Activated T-cell treated with anti-CD3 and anti-CD28 coated beads, Interleukin-2, amount 50 U/mL, for 72 hours (primary cell): ENCODE measurements at places on chromosomes 2 and 18.

DNA sequence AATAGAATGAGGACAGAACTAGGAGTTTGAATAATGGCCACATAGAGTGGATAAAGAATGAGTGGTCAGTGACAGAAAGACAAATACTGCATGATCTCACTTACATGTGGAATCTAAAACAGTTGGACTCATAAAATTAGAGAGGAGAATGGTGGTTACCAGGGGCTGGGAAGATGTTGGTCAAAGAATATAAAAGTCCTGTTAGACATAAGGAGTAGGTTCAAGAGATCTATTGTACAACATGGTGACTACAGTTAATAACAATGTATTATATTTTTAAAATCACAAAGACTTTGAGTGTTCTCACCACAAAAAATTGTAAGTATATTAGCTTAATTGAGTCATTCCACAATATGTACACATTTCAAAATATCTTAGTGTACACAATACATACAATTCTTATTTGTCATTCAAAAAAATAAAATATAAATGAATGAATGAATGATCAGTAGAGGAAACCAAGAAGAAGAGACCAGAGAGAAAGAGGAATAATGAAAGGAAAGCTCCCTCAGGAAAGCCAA, 177.9 kb upstream of the VRK2 start:
- DNase-seq, result no peak

- no peak for DNase-seq
These were observed 120.7 kb upstream of the AGAP1 start for GRCh38 chr2:235373171-235373570.

GRCh38 chr2:212929971-212930370, 221.4 kb downstream of the IKZF2 start:
- DNase-seq, result no peak

- DNase-seq, result no peak
These were observed 5.0 kb downstream of the CNDP1 start for GRCh38 chr18:74539289-74539688.

DNA sequence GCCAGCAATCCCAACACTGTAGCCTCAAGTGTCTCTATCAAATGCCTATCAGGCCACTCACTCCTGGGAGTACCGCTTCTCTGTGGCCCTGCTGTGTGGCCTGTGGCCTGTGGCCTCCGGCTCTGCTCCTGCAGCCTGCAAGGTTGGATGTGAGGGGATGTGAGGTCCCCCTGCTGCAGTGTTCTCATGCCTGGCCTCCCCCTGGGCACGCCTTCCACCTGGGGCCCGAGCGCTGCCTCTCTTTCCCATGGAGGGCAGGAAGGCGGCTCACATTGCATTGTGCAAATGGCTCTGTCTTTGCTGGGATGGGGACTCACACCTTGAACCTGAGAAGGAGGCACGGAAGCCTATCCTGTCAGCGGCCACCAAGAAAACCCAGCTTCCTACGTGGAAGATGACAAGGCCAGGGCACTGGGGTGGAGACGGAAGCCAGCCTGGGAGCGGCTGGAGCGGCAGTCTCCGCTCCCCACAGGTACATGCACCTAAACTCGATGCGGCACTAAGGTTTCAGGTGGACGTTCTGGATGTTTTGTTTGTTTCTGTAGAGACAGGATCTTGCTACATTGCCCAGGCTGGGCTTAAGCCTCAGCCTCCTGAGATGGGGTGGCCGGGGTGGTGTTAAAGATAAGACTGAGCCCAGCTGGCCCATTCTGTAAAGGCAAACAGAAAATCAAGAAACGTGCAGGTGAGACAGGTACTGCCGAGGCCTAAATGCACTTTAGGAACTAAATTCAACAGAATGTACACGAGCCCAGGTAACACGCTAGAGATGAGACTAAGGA, 140.1 kb downstream of the HDAC4 start:
- no peak for DNase-seq

- DNase-seq, result no peak
These were observed 70.8 kb downstream of the SESTD1 start for GRCh38 chr2:179193759-179194394.

- no peak for DNase-seq
These were observed 52.3 kb downstream of the KLF7 start for GRCh38 chr2:207113414-207113813.

- no peak for DNase-seq
These were observed 458 bp downstream of the CXXC1 start for GRCh38 chr18:50287028-50287440.

DNA sequence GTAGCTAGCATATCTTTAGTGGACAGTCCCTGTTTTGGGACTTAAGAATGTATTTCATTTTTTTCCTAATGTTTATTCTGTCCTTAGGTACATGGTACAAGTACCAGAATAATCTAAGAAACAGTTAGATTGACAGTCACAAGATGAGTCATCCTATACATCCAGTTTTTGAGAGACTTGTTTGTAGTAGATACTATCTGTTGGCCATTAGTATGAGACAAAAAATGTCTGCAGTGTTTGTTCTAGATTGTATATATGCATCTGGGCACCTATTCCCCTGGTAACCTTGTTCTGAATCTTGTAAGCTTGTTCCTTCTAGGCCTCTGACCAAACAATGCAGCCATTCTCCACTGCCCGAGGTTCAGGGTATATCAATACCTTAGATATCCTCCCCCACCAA, 1343.5 kb downstream of the SUCLG1 start:
- DNase-seq, result no peak

DNA sequence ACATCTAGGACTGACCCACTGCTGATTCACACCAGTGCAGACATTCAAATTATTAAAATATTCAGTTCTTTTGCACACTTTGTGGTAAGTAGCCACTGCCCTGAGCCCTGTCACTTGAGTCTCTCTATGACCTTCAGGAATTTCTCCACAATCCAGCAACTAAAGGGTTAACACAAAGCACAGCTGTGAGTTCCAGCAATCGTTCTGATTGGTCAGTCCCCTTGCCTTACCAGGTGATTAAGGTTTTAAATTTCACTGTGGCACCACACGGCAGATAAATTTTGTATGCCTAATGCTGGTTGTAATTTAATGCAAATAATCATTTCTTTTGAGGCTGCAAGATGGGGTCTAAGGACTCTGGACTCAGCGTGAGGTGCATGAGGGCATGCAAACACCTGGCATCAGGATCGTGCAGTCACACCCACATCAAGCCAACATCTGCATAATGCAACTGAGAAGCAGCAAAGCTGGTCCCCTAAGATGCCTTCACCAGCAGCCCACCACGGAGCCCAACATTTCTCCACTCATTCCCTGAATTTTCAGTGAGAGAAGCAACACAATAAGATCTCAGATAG, 36.6 kb downstream of the SLC14A1 start:
- DNase-seq, result no peak

DNA sequence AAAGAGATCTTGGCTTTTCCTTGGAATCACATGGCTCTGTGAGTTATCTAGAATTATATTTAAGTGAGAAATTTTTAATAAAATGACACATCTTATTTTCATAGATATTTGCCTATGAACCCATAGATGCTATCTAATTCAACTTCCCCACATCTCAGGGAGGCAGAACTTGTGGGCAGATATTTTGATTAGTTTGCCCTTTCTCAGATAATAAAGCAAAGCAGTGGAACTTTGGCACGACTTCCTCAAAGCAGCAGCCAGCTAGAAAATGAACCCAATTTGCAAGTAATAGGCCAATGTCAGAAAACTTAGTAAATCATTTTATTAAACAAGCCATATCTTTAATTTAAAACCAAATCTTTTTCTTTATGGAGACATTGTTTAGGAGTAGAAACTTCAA, 32.7 kb downstream of the RAB27B start:
- DNase-seq, result no peak

DNA sequence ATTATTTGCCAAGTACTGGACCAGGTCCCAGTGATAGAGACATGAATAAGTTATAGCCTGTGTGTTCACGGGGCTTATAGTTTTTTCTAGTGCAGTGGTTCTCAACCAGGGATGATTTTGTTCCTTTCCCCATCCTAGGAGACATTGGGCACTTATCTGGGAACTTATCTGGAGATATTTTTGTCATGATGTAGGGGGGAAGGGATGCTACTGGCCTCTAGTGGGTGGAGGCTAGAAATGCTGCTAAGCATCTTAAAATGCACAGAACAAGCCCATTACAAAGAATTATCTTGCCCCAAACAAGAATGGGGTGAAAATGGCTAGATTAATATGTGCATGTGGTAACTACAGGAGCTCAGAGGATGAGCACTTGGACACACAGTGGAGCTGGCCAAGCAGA, 75.2 kb downstream of the KLHL29 start:
- DNase-seq, result no peak

- DNase-seq, result no peak
These were observed 171.2 kb downstream of the CMPK2 start for GRCh38 chr2:6694555-6694954.

DNA sequence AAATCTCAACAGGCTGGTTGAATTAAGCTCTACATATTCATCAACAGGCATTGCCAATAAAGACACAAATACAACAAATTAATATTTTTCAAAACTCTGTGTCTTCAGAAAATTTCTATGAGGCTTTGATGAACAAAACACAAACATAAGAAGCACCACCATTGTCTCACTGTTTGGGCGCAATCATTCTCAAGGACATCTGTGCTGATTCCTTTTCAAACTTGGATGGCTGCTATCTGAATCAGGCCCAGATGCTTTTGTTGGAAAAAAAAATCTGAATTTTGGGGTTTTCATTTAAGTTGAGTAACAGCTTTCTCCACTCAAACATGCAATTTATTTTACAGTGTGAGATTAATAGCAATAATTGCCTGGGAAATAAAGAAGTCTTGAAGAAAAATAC, 173.8 kb downstream of the NRXN1 start:
- no peak for DNase-seq

GRCh38 chr18:46485675-46486194, 171.3 kb downstream of the LOXHD1 start:
- no peak for DNase-seq

GRCh38 chr2:202099515-202099914, 26.5 kb downstream of the KIAA2012 start:
- DNase-seq, result no peak

DNA sequence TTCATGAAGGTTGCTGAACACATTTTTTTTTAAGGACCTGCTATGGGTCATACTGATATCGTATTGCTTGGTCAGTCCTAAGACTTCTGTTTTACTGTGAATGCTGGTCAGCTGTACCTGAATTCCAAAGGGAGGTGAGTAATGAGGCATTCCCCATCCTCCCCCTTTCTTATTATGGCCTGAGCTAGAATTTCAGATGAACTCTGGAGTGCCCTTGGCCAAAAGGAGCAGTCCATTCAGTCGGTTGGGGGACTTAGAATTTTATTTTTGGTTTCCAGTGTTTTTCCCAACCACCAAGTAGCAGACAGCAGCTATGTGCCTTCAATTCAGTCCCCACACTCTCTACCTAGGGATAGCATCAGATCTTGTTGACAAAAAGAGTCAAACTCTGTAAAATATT, 26.9 kb upstream of the PDCL3 start:
- no peak for DNase-seq

- no peak for DNase-seq
These were observed 9.7 kb downstream of the CYBRD1 start for GRCh38 chr2:171531836-171532450.

- no peak for DNase-seq
These were observed 321.7 kb upstream of the REV1 start for GRCh38 chr2:99811544-99811943.

- DNase-seq, result no peak
These were observed 51.7 kb downstream of the TMEM163 start for GRCh38 chr2:134667081-134667480.

GRCh38 chr2:10343191-10343590, 40.5 kb downstream of the HPCAL1 start:
- no peak for DNase-seq

DNA sequence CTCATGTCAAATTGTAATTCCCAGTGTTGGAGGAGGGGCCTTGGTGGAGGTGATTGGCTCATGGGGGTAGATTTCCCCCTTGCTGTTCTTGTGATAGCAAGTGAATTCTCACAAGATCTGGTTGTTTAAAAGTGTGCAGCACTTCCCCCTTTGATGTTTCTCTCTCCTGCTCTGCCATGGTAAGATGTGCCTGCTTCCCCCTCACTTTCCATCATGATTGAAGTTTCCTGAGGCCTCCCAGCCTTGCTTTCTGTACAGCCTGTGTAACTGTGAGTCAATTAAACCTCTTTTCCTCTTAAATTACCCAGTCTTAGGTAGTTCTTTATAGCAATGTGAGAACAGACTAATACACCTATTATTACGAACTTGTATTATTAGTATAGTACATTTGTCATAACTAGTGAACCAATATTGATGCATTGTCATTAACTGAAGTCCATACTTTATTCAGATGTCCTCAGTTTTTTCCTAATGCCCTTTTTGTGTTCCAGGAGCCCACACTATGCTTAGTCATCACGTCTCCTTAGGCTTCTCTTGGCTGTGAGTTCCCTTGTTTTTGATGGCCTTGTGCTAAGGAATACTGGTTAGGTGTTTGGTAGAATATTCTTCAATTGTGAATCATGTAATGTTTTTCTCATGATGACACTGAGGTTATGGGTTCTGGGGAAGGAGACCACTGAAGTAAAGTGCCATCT, 4.5 kb upstream of the MAP3K2 start:
- DNase-seq, result no peak

GRCh38 chr2:205022841-205023240, 477.6 kb downstream of the PARD3B start:
- no peak for DNase-seq

GRCh38 chr18:39788383-39788782, 2166.7 kb upstream of the PIK3C3 start:
- DNase-seq, result no peak

- no peak for DNase-seq
These were observed 46.4 kb downstream of the ADCY3 start for GRCh38 chr2:24873619-24874018.
